NCI-H524 (cell line): ENCODE measurements at places on chromosomes 3 and 15.

DNA sequence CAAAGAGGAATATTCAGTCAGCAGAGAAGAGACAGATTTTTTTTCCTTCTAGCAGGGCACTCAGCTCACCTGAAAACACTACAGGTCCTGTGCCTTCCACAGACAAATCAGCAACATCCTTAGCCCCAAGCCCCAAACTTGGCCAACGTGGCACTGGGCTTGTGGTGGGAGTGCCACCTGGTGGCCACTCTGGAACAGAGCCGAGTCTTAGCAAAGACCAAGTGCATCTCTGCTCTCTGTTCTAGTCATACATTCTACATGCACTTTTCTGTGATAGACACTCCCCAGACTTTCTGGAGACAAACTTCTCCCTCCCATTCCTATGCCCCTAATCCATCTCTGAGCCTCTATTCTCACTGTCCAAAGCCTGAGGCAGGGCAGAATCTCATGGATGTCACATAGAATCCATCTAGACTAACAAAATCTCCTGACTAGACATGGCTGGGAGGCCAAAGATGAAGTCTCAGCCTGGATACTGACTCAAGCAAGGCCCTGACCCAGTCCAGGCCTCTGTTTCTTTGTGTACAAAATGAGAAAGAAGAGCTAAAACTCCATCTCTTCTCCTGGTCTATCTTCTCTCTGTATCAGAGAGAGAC, 5.1 kb upstream of the SEMA7A start:
- peak; percentile 30 for DNase-seq

DNA sequence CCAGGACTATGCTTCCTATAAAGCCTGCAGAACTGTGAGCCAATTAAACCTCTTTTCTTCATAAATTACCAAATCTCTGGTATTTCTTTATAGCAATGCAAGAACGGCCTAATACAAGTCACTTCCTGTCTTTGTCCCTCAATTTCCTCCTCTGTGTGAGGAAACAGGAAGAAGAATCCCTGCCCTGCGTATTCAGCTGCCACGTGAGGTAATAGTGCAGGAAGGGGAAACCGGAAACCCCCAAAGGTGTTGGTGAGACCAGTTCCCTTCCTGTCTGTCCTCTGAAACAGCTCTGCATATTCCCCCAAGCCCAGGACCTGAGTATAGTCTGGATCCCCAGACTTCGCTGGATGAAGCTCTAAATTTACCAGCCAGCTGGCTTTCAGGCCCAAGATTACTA, 18.1 kb upstream of the PTPN23 start:
- DNase-seq = no peak

DNA sequence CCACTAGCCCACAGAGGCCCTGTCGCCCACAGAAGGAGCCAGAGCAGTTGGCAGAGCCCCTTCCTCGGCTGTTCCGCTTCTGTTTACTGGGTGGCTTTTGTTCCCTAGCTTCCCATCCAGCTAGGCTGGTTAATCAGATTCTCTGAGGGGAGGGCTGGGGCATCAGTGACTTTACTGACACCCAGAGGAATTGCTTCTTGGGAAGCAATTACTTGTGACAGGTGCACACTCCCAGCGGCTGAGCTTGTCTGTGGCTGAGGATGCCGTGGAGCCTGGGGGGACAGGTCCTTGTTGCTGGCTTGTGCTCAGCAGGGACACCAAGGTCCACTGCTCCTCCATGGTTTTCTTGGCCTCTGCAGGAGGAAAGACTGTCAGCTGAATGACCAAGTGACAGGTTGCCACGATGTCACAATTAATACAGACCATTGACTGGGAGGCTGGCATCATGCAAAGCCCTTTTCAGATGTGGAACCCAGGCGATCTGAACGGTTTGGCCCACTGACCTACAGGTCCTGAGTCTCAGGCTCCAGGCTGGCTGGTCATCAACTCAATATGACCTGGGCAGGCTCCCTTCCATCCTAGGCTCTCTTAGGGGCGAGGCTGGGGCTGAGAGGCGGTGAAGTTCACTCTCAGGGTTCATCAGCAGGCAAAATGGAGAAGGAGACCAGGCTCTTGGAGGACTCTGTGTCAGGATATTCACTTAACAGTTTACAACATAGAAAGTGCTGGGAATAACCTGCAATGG, 31.8 kb upstream of the SFMBT1 start:
- no peak for DNase-seq

GRCh38 chr15:45759936-45760335, 125.1 kb downstream of the SQOR start:
- DNase-seq = no peak

DNA sequence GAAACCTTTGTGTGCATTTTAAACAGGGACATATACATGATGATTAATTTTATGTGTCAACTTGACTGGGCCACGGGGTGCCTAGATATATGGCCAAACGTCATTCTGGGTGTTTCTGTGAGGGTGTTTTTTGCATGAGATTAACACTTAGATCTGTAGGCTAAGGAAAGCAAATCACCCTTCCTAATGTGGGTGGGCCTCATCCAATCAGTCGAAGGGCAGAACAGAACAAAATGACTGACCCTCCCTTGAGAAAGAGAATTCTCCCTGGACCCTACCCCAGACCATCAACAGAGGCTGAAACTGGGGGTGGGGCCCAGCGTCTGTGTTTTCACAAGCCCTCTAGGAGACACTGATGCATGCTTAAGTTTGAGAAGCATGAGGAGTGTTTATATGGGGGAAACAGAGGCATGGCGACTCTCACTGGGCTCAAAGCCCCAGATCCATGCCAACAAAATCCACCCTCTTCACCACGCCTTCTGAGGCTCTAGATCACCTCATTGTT, 56.2 kb downstream of the ITGA11 start:
- DNase-seq = no peak

DNA sequence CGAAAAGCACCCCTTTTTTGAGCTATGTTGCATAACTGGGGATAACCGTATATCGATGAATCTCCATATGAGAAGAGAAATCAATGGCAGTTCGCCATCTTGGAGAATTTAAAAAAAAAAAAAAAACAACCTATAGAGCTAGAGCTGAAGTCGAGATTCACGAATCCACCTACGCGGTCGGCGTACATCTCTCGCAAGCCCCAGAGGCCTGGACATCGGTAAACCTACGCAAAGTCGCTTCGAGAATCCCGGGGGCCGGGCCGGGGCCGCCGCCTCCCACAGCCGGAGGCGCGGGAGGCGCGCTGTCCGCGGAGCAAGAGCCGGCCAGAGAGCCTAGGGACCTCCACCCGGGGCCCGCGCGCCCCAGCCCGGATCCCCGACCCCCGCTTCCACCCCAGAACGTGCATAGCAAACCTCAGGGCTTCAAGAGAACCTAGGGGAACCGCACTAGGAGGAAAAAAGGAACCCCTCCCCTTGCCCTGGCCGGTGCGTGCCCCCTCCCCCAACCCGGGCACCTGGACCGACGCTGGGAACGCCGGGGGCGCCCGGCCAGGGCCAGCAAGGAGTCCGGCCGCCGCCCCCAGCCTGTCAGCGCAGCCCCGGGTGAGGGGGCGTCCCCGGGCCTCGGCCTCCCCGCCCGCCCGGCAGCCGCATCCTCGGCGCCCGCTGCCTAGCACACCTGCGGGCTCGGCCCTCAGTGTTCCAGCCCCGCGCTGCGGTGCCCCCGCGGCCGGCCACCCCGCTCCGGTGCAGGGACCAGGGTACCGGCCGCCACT, 567 bp downstream of the PFN2 start:
- DNase-seq = peak; percentile 77

GRCh38 chr3:142087676-142088075, 61.7 kb downstream of the TFDP2 start:
- DNase-seq = no peak

DNA sequence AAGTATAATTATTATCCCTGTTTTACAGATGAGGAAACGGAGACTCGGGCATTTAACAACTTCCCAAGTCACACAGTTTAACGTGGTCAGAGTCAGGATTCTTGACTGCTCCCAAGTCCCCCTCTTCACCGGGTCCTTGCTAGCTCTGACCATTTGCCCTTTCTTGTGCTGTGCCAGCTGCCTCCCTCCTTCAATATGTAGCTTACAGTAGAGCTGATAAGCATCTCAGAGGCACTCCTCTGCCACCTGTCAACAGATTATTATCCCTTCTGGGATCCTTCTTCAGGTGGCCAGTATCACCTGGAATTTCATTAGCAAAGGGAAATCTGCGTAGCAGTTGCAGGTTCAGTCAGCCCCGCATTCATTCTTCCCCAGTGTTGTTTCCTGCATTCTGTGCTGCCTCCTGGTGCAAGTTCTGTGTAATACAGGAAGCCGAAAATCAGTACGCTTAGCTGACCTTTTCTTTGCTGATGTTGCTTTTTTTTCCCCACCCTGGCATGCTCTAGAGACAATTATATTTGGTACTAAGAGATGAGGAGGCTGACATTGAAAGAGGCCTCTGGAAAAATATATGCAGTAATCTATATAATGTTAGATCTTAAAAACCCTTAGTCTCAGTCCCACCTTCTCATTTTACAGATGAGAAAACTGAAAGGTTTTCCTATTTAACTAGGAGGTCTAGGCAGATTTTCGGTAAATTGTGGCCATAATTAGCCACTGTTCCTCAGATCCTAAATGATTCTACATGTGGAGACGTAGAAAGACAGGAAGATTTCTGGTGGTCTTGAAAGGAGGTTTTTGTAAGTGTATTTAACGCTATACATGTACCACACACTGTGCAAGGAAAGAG, 24.8 kb downstream of the TMOD2 start:
- DNase-seq = peak; percentile 80

- DNase-seq = no peak
These were observed 36.6 kb downstream of the UACA start for GRCh38 chr15:70726753-70727152.

- no peak for DNase-seq
These were observed 150.5 kb upstream of the UBE2E2 start for GRCh38 chr3:23052620-23053019.

DNA sequence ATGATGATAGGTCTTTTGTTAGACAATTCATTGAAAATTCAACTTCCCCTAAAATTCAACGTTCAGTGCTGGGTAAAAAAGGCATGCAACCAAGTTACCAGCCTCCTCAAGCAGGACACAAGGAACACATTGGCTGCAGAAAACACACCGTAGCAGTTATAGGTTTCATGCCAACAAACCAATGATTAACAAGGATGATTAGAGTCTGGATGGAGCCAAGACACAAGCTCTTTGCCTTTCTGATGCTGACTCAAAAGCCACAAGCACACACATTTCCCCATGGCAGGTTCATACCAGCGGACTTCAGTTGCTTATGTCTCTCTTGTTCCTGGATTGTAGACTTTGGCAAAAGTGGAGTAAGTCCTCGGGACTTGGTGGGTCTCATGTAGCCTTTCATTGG, 105.8 kb downstream of the DHX30 start:
- no peak for DNase-seq

DNA sequence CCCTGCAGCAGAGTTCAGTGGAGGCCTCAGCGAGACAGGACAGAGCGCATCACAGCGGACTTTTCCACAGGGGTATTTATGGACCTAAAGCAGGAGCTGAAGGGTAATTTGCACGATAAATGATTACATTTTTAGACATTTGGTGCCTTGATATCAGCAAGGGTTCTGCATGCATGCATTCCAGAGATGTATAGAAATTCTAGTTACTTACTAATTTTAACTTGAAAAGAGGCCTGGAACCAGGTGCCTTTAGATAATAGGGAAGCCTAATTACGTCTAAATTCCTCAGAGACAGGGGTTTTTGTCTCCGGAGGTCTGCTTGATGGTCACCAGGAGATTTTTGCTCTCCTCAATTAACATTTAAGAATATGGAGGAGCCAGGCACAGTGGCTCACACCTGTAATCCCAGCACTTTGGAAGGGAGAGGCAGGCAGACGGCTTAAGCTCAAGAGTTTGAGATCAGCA, 79.8 kb upstream of the MFGE8 start:
- DNase-seq = no peak

- no peak for DNase-seq
These were observed 49.5 kb upstream of the PDZRN3 start for GRCh38 chr3:73674280-73674679.

GRCh38 chr3:143914257-143914656, 57.4 kb upstream of the DIPK2A start:
- DNase-seq = no peak

- no peak for DNase-seq
These were observed 971.4 kb downstream of the MCTP2 start for GRCh38 chr15:95202569-95203349.

- no peak for DNase-seq
These were observed 545.5 kb downstream of the NAALADL2 start for GRCh38 chr3:175404621-175405020.

GRCh38 chr3:70982284-70982683, 601.2 kb downstream of the FOXP1 start:
- DNase-seq = no peak

- DNase-seq = no peak
These were observed 37.1 kb downstream of the PSMD6 start for GRCh38 chr3:63986146-63986545.

GRCh38 chr15:27723821-27724220, 375.3 kb downstream of the OCA2 start:
- DNase-seq = no peak

GRCh38 chr3:172993412-172993811, 147.6 kb downstream of the SPATA16 start:
- no peak for DNase-seq

GRCh38 chr3:152961323-152961722, 126.4 kb downstream of the P2RY1 start:
- DNase-seq = peak; percentile 35

- peak; percentile 30 for DNase-seq
These were observed 35.5 kb downstream of the ARRDC4 start for GRCh38 chr15:97995881-97996603.

GRCh38 chr15:39594446-39595337, 13.8 kb downstream of the THBS1 start:
- no peak for DNase-seq

DNA sequence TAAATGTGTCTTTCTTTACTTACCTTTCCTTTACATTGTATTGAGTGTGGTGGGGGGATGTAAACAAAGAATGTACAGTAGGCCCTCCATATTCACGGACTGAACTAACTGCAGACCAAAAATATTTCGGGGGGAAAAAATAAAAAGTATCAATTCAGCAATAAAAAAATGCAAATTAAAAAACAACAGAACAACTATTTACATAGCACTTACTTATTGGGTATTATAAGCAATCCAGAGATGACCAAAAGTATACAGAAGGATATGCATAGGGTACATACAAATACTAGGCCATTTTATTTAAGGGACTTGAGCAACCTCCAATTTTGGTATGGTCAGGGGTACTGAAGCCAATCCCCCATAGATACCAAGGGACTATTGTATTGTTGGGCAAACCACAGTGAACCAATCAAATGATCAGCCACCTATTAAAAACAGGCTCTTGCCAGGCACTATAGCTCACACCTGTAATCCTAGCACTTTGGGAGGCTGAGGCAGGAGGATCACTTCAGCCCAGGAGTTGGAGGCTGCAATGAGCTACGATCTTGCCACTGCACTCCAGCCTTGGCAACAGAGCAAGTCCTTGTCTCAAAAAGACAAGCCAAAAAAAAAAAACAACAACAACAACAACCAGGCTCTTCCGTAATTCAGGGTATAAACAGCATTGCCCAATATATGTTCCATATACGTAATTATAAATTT, 1.8 kb downstream of the VPS13C start:
- no peak for DNase-seq

DNA sequence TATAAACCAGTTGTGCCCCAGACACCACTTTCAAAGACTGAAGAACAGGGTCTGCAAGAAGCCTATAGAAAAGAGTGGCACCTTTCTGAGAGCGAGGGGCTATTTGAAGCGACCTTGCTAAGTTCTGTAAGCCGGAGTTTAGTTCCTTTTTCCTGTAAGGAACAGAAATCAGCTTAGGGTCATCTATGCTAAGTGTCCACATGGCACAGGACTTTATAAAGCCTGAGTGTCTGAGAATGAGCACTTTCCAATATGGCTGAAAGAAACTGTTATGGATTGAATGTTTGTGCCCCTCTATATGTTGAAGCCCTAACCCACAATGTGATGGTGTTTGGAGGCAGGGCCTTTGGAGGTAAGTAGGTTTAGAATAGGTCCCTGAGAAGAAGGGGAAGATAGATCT, 4.0 kb upstream of the A4GNT start:
- DNase-seq = no peak
